ENCODE measurements at places on chromosomes 3 and 15.

DNA sequence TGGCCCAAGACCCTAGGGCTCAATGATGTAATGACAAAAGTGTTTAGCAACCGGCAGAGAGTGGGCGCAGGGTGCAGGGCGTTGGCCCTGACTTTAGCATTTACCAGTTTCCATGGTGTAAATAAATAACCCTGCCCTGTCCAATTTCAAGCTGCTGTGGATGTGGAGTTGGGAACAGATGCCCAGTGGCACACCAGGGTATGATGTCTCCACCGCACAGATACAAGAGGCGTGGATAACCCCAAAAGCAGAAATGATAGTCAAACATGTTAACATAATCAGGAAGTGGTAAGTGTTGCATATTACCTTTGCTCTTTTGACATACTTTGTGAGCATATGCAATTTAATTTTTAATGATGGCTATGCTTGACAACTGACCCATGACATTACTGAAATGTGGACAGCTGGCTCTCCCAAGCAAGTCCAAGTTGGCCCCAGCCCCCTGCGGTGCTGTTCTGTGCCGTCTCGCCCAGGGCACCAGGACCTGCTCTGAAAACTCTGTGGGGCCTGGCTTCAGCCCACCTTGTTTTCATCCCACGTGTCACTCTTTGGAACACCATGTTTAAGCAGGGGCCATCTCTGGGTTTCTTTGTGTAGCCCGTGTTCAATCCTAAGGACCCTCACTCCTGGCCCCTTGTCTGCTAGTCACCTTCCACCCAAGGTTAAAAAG, 10.8 kb upstream of the ANPEP start:
- DNase-seq, result no peak

GRCh38 chr3:135860761-135861160, 104.8 kb upstream of the PPP2R3A start:
- DNase-seq, result no peak

DNA sequence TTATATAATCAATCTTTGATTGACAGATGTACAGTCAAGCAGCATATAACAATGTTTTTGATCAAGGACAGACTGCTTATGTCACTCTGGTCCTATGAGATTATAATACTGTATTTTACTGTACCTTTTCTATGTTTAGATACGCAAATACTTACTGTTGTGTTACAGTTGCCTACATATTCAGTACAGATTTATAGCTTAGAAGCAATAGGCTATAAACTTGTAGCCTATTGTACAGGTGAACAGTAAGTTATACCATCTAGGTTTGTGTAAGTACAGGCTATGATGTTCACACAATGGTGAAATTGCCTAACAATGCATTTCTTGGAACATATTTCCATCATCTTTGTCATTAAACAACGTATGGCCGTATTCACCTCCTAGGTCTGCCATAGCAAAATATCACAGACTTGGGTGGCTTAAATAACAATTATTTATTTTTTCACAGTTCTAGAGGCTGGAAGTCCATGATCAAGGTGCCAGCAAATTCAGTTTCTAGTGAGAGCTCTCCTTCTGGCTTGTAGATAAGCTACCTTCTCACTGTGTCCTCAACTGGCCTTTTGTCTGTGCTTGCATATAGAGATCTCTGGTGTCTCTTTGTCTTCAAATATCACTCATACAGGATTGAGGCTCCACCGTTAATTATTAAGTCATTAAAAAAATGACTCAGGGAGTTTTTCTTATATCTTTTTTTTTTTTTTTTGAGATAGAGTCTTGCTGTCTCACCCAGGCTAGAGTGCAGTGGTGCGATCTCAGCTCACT, 89.1 kb downstream of the EBLN2 start:
- no peak for DNase-seq

DNA sequence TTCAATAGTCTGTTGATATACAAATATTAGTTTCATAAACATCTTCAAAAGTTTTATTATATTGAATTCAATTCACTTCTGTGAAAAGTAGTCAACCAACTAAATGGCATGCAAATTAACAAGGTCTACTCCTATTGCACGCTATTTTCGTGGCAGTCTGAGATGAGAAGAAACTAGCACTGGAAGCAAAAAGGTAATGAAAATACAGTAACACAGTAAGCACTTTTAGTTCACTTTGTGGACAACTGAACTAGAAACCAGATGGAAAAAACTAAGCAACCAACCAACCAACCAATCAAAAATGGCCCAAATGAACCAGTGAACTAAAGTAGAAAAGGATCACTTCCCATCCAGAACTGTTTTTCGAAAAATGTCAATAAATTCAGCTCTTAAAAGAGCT, 55.7 kb upstream of the ACTC1 start:
- no peak for DNase-seq

DNA sequence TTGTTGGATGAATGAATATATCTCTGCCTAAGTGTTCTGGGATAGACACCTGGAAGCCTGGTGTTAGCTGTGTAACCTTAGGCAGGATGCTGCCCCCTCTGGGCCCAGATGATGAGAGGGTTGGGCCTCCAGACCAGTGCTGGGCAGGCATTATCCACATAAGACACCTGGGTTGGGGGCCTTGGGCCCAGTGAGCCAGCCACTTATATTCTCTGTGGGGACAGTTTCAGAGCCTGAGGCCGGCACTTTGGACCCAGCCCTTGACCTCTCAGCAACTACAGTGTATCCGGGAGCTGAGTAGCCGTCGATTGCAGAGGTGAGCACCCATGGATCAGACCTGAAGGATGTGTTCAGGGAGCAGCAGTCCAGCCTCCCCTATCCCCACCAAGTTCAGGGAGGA, 2.2 kb downstream of the HEMK1 start:
- DNase-seq, result no peak

DNA sequence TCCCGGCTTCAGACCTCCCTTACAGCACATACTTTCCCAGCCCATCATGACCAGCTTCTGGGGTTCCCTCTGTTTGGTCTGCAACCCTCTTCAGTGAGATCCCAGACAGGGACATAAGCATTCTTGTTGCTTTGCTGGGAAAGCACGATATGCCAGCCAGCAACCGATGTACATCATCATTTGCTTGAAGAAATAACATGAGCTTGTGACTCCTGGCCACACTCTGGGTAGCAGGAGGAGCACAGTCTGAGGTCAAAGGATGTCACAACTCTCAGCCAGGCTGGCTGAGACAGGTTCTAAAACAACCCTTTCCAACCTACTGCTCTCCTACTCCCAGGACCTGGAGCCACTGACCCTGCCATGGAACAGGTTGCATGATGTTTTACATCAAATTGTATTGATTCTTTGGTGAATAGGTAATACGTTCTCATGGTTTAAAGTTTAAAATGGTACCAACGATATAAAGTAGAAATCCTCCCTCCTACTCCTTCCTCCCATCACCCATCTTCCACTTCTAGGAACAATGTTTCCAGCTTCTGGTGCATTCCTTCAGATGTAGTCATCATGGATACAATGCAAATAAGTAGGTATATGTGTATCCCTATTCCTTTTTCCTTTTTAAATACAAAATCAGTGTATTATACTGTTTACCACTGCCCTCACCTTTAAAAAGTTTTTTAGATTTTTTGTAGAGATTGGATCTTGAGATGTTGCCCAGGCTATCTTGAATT, 190.3 kb downstream of the OPA1 start:
- DNase-seq, result no peak

GRCh38 chr15:93360318-93360717, 271.3 kb upstream of the RGMA start:
- DNase-seq, result no peak

DNA sequence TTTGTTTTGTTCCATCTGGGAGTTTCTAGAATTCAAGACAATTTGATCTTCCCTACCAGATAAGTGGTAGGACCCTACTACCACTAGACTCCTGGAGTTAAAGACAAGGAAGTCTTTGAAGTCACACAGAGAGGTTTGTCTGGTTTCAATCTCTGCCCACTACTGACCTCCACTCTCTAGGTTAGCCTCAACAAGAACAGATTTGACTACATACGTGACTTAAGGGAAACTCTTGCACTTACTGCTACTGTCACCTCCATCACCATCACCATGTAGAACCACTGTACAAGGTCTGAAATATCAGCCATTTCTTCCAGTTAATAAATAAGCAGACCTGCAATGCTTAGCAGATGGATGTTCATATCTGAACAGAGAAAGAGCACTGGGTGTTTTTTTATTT, 148.3 kb upstream of the ARHGEF26 start:
- DNase-seq, result no peak

DNA sequence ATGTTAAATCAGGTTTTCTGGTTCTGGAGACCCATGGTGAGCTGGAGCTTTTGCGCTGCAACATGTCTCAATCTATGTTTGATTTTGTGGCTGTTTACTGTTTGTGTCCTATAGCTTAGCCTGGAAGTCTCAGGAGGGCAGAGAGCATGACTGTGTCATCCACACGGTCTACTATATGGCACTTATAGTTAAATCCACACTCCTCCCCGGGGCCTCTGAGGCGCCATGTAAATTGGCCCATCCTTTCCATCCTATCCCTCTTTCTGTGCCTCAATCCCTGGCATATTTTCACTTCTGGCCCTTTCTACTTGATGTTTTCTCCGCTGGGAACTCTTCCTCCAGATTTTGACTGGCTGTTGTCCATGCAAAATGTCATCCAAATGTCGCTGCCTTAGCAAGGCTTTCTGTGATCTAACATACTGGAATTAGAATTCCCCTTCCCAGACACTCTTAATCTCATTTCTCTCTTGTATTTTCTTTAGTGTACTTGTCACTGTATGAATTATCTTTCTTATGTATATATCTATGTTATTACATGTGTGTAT, 560.8 kb upstream of the RGMA start:
- no peak for DNase-seq

DNA sequence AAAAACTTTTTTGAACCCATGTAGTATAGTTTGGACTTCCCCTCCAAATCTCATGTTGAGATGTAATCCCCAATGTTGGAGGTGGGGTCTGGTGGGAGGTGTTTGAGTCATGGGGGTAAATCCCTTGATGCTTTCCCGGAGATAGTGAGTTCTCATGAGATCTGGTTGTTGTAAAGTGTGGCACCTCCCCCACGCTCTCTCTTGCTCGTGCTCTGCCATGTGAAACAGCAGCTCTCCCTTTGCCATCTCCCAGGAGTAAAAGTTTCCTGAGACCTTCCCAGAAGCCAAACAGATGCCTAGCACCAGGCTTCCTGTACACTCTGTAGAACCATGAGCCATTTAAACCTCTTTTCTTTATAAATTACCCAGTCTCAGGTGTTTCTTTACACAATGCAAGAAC, 16.0 kb upstream of the RNU6-1 start:
- no peak for DNase-seq

DNA sequence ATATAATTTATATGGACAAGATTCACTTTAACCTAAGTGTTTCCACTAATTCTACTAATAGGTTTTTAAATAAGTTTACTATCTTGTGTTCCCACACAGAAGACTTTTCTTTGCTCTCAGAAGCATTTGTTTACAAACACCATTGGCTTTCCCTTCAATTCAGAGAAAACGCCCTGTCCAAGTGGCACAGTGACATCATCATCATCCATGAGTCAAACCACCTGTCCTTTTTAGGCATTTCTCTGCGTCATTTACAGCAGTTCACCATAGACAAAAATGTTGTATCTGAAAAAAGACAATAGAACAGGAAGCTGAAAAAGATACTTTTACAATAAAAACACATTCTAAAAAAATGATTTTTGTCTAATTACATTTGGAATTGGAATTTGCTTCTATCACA, 9.3 kb upstream of the BCL2L10 start:
- no peak for DNase-seq

Data from activated CD4-positive, alpha-beta T cell treated with anti-CD3 and anti-CD28 coated beads for 1 hour (primary cell).